ENCODE measurements at places on chromosomes 4 and X.

GRCh38 chrX:68683580-68683979, 36.1 kb downstream of the STARD8 start:
- no peak for DNase-seq

- no peak for DNase-seq
Measured at GRCh38 chr4:94531991-94532789, 80.4 kb downstream of the PDLIM5 start.

GRCh38 chrX:68681443-68681941, 34.0 kb downstream of the STARD8 start:
- no peak for DNase-seq

- no peak for DNase-seq
Measured at GRCh38 chr4:140926672-140927071, 170.5 kb upstream of the TBC1D9 start.

- no peak for DNase-seq
Measured at GRCh38 chr4:182385897-182386296, 142.7 kb downstream of the TENM3 start.

DNA sequence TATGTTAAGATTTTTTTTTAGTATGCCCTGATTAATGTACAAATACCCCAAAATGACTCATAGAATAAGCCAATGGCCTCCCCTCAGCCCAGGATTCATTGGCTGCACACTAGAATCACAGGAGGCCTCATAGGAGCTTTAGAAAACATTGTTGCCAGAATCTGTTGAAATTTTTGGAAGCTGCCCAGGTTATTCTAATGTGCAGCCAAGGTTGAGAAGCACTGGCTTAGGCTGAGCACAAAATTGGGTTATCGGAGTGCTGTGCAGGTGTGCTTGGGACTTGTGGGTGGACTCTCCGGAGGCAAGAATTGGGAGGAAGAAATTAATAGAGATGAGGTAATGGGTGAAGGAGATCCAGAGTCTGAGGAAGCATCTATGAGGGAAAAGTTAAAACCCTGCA, 41.3 kb upstream of the VCX start:
- no peak for DNase-seq

DNA sequence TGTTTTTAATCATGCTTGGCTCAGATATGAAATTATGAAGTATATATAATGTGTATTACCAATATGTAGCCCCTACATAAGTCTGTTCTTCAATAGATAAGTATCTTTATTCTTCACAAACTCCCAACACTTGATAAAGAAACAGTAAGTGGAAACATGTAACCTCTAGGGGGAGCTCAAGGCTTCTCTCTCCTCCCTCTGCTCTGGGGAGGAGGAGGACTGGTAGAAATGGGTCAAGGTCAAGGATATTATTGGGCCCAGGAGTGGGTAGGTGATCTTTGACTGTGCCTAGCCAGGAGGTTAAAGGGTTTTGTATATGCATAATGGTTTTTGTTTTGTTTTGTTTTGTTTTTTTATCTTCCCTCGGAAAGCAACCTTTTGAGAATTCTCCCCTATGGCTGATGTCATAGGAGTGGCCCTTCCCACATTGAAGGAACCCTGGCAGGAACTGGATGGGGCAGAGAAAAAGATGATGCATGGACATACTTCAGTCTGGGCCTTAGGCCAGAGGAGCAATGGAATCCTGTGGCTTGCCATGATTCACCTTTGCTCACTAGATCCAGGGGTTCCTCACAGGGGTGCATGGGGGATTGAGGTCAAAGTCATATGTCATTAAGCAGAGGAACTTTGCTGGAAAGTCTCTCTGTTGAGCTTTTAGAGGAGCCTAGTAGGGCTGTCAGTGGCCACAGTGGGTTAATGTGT, 460.3 kb downstream of the MID1IP1 start:
- no peak for DNase-seq

GRCh38 chrX:151458824-151459223, 61.8 kb downstream of the VMA21 start:
- DNase-seq = no peak

DNA sequence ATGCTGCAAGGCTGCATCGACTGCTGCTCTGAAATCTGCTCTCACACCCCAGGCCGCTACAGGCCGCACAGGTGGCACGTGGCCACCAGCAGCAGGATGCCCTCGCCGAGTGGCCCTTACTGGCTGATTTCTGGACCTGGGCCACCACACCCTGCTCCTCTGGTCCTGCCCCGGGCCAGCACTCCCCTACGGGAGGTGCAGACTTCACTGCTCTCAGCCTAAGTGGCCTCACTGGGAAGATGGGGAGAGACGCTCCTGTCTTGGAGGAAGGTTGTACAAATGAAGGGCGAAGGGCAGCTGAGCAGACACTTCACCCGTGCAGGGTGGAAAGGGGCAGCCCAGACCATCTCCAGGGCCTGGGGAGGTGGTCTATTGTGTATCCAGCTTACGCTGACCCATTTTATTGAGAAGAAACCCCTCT, 72.5 kb downstream of the ACOX3 start:
- DNase-seq = no peak

DNA sequence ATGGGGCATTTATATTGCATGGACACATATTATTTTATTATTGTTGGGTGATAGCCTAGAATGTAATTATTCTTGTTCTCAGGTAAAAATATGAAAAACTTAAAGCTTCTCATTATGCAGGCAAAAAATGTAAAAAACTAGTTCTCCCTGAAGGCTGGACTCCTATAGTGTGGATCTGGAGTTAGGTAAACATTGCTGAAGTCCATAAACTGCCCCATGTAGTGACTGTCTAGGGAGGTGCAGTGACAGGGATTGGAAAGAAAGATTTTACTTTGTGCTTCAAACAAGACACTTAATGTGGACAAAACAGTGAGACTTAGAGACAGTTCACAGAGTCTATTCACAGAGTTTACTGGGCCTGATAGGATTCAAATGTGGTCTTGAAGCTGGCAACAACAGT, 17.0 kb downstream of the ADH6 start:
- no peak for DNase-seq

- no peak for DNase-seq
Measured at GRCh38 chr4:10643600-10644425, 40.8 kb downstream of the CLNK start.

DNA sequence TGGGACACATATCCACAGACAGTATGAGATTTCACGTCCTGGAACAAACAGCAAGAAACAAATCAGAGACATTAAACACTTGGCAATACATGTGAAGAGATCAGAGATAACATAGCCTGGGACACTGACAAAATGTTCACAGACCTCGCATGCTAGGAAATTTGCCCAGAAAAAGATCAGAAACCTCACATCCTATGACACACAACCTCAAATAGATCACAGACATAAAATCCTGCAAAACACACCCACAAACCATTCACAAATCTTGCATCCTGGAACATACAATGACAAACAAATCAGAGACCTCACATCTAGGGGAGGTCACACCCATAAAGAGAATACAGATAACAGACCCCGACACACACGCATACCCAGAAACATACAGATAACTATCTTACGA, 18.0 kb downstream of the SUV39H1 start:
- no peak for DNase-seq

DNA sequence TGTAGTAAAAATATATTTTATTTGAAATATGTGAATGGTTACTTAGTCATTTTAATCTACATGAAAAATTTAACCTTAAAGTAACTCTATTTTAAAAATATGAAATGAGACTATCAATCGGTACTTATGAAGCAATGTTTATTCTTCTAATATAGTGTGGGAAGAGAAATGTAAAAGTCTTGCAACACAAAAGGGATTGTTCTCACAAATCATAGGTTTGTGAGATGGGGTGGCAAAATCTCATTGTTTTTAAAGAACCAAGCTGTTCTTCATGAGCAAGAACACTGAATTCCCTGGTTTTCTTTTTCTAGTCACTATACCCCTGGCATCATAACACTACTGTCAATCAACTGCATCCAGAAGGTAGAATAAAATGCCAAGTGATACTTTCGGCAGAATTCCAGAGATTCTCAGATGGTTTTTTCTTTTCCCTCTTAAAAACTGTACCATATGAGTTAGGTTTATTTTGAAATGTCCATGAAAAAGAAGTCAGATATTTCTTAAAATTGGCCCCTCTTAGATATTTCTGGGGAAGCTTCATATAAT, 52.2 kb downstream of the SNCA start:
- peak; percentile 58 for DNase-seq

DNA sequence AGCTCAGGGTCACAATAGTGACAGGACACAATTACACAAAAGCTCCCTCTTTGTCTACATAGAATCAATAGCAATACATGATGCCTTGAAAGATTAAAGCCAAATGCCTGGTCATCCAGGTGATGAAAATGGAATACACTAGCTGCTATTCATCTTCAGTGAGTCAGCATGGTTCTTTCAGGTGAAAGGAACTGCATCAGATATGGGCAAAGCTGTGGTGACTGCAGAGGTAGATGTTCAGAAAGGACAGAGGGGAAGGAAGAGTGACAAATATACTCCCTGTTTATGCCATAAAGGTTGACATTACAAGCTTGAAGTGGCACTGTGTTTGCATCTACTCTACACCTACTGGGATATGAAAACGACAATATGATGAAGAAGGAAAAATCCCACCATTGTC, 20.0 kb upstream of the FTHL17 start:
- no peak for DNase-seq

DNA sequence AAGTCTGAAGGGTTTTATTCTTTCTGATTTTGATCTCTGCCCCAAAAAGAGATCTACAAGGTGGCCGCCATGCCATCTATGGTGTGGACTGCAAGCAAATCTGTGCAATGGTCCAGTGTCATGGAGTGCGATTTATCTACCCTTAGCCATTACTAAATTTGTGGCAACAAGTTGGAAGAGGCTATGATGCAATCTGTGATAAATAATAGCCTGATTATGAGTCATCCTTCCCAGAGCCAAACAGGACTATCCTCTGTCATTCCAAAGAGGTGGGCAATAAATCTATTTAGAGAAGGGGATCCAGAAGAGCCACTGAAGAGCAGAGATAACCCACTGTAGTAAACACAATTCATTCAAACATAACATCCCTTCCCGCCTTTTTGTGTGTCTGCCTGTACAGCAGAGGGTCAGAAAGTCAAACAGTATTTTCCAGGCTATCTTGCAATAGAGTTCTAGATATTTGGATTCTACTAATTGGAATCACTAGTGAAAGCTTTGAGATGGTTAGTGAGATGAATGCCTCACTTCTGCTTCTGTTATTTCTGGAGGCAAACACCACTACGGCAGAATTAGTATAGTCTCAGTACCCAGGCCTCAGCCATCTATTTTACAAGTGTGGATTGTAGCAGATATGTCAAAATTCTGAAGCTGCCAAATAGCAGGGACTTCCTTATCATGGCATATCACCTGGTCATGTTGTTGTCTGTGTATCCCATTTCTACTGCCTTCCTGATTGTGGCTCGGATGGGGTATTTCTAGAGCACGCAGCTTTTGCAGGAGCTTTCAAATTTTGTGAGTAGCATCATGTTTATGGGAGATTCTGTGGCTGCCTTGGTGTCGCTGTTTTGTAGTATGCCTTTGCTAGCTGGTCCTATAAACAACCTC, 192.0 kb downstream of the SMIM20 start:
- no peak for DNase-seq

- DNase-seq = no peak
Measured at GRCh38 chr4:624705-625590, at the start of gene PDE6B. Gene PDE6B, plus strand, starts transcription at chr4:625573. Its CDS starts 54 bp downstream, at chr4:625627.

- no peak for DNase-seq
Measured at GRCh38 chrX:42176789-42177188, 253.4 kb upstream of the CASK start.

- DNase-seq = no peak
Measured at GRCh38 chrX:111180750-111181240, 84.8 kb downstream of the PAK3 start.

- no peak for DNase-seq
Measured at GRCh38 chr4:177450426-177451107, 8.3 kb upstream of the AGA start.

- DNase-seq = no peak
Measured at GRCh38 chr4:156298230-156298629, 344.6 kb upstream of the CTSO start.

- no peak for DNase-seq
Measured at GRCh38 chr4:11397819-11398610, 30.7 kb downstream of the HS3ST1 start.

DNA sequence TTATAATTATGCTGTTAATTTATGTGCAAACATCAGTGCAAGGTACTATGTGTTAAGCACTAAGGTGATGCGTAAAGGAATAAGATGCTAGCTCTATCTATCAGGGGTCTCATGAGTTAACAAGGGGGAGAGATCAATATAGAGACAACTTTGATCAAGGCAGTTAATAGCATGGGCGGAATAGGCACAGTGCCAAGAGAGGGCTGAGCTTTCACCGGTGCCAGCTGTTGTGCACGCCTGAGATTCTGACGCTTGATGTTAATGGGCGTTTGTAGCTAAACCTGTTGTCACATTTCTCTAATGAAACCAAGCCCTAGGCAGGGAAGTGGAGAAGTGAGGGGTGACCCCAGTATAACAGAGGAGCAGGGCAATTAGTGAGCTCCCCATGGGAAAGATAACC, 86.0 kb upstream of the NMU start:
- no peak for DNase-seq

DNA sequence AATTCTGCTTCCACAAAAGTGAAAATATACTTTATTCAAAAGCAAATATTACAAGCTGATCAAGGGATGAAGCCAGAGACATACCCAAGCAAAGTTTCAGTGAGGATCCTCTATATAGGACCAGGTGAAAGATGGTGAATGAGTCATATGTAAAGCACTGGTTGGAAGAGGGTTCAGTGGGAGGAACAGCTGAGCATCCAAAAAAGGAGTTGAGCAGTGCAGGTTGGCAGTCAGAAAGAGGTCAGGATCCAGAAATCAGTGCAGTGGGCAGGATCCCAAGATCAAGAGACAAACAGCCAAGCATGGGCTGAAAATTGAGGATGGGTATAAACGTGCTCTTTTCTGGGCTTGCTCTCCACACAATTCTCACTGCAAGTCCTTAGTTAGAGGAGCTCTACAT, 30.3 kb downstream of the OTC start:
- DNase-seq = peak; percentile 61

- no peak for DNase-seq
Measured at GRCh38 chr4:168769416-168769815, 240.6 kb downstream of the CBR4 start.

DNA sequence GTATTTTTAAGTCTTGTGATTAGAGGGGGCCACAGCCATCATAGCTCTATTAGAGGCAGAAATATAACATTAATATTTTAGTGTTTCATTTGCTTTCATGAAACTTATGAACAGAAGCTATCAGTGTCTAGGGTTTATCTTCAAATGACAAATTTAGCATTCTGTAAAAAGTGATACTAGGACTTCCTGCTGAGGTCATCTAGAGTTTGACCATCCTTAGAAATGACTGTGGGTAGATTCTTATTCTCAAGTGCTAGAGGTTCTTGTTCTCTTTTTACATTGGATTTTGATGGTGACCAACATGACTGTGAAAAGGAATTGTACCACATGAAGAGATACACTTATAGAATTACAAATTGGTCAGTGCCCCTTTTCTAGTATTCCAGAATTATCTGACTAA, 568.6 kb downstream of the RPA4 start:
- no peak for DNase-seq

DNA sequence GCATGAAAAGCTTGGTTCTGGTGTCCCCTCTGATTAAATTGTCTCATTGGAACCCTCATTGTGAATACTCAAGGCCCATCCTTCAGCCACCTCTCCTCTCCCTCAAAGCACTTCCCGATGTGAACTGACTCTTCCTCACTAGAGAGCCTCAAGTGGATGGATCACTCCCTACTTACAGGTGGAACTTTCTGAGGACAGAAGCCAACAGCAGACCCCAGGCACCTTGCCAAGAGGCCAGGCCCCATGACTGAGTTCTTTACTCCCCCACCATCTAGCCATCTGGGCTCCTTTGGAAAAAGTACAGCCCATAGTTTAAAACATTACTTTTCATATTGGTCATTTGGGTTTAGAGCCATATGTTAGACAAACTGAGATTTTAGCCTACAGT, 224.1 kb downstream of the SHROOM3 start:
- DNase-seq = peak; percentile 9
